ENCODE measurements at places on chromosomes 13 and 19.
A peak's percentile ranks its signal among the peaks of the same experiment; 100 is the strongest.

DNA sequence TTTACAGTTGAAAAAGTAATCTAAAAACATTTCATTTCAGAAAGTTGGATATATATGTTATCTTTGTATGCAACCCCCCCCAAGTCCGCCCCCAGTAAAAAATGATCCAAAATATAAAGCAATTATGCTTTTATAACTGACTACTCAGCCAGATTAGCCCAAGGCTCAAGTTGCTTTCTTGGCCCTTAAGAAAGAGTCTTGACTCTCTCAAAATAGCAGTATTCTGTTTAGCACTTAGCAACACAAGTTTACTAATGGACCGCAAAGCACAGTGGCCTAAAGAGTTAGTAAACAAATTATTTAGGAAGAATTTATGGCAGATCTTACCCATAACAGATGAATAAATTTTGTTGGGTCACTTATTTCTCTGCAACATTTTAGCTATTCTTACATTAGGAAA, 86.9 kb downstream of the ELF1 start:
- DNase-seq = no peak

- DNase-seq = no peak
Observed at GRCh38 chr19:48641850-48642249, 4.1 kb downstream of the CA11 start.

GRCh38 chr19:8240274-8241229, 31.4 kb downstream of the CERS4 start:
- DNase-seq = peak; percentile 22

- DNase-seq = no peak
Observed at GRCh38 chr13:111924678-111925075, 142.3 kb upstream of the SOX1 start.

DNA sequence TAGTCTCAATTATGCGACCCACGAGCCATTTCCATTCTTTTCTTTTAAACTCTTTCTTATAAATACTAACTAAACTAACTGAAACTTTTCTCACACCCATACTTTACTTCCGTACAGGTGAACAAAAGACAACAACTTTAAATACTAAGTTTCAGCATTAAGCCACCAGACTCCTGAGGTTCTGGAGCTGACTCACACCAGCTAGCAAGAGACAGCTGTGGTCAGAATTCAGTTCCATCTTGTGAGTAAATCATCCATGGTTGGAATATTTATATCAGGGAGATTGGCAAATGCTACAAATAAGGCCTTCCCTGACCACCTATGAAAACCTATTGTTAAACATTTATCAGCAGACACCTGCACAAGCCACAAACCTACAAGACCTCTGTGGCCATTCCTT, 897.0 kb downstream of the EFNB2 start:
- no peak for DNase-seq

- DNase-seq = no peak
Observed at GRCh38 chr19:49514151-49514550, 1.7 kb downstream of the FCGRT start.

- DNase-seq = no peak
Observed at GRCh38 chr13:35475960-35476943, at the start of gene MAB21L1. TSS of gene MAB21L1 (minus strand) at chr13:35476689. CDS start at chr13:35476138, 551 bp downstream.

- no peak for DNase-seq
Observed at GRCh38 chr13:99896369-99897075, 75.0 kb downstream of the ZIC5 start.

DNA sequence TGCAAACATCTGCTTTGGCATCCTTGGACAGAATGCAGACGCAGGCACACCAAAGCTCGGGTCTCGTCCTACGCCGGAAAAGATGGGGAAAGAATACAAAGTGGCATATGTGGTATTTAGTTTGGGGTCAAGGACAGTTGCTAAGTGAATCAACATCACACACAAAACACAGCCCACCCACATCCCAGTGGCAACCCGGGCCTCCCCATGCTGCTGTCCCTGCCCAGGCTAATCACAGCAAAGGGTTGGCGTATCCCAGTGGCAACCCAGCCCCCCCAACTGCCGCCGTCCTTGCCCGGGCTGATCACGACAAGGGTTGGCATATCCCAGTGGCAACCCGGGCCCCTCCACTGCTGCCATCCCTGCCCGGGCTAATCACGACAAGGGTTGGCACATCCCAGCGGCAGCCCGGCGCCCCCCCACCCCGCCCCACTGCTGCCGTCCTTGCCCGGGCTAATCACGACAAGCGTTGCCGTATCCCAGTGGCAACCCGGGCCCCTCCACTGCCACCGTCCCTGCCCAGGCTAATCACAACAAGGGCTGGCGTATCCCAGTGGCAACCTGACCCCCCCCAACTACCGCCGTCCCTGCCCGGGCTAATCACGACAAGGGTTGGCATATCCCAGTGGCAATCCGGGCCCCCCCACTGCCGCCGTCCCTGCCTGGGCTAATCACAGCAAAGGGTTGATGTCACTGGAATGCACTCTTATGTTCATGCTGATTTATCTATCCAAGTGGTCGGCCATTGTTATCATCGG, 167.8 kb upstream of the SOX1 start:
- no peak for DNase-seq

DNA sequence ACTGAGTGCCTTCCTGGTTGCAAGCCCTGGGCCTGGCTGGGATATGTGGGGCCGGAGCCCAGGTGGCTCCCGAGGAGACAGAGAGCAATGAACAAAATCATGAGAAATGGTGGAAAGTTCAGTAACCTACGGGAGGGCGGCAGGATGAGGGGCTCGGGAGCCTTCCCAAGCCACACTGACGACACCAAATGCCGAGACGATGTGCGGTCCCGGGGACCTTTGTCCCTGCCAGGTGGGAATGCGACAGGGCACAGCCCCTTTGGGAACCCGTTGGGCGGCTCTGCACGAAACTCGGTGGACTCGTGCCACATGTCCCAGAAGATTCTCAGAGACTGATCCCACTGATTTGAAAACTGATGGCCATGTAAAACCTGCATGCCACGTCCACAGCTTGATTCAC, 11.7 kb upstream of the ZNF14 start:
- no peak for DNase-seq

- DNase-seq = peak; percentile 95
Observed at GRCh38 chr19:18542941-18543813, at the start of gene FKBP8. TSS of gene FKBP8 (minus strand) at chr19:18543573. CDS start at chr19:18541970, 1,603 bp downstream.

DNA sequence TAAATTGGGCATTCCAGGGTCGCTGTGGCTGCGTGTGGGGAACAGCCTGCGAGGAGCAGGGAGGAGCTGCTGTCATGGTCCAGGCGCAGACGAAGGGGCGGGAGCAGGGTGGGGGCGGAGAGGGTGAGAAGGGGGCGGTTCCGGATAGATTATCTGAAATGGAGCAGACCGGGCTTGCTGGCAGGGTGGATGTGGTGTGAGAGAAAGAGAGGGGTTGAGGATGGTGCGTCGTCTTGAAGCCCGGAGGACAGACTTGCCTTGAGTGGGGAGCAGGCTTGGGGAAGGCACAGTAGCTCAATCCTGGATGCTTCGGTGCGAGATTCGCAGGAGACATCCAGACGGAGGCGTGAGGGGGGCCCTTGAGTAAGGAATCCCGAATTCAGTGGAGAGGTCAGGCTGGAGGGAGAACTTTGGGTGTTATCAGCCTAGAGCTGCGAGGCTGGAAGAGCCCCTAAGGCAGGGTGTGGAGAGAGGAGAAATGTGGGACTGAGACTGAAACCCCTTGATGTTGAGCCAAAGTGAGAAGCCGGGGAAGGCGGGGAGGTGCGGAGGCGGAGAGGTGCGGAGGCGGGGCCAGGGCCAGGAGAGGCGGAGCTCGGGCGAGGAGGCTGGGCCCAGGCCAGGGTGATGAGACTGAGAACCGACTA, 40.6 kb downstream of the DPF1 start:
- DNase-seq = no peak

DNA sequence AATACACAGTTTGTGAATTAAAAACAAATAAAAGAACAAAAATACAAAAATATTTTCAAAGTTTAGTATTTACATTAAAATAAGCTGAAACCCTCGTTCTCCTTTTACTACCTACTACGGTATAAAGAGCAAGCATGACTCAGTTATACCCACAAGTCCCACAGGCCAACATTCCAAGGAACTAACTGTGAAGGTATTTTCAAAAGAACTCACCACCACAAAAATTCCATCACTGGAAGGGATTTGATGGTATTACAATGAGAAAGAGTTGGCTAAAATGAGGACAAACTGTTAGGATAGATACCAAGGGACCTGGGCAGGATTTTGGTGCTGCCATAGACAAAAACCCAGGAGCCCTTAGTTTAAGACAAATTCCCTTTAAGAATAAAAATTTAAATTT, 122.7 kb downstream of the TBC1D4 start:
- DNase-seq = no peak

GRCh38 chr19:50922317-50922853, 11.2 kb upstream of the KLK4 start:
- peak; percentile 85 for DNase-seq

- no peak for DNase-seq
Observed at GRCh38 chr13:40798380-40798779, 9.0 kb downstream of the SLC25A15 start.

DNA sequence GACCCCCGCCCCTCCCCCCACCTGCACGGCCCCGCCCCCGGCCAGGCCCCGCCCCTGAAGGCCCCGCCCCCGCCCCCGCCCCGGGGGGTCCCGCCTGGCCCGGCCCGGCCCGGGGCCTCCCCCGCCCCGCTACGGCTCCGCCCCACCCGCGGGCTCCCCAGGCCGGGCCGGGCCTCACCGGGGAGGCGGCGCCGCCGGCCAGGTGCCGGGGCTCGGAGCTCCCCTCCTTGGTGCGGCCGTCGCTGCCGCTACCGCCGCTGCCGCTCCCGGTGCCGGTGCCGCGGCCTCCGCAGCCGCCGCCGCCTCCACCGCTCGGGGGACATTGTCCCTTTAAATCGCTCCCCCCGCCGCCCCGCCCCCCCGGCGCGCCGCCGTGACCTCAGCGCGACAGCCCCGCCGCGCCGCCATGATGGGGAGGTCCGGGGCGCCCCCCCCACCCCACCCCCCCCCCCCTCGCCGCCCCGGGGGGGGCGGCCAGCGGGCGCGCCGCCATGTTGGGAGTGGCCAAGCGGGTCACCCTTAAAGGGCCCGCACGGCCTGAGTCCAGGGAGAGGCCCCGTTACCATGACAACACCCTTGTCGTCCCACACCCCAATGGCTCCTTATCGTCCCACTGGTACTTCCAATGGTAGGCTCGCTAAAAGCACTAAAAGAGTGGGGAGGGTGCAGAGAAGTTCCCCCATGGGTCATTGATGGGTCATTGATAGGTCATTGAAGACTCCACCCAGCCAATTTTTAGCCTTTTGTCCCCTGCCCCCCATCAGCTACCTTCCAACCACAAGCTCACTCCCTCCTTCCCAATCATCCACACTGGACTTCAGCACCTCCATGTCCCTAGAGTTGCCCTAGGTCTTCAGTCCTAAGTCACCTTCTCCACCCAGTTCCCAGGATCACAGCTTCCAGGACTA, at the start of gene WIZ:
TSS of gene WIZ (minus strand) at position 337 of the 908 bp plus-strand sequence. CDS start 1,649 bp downstream, outside the sequence.
- DNase-seq = peak; percentile 84

- no peak for DNase-seq
Observed at GRCh38 chr19:18202778-18203407, 949 bp downstream of the RAB3A start.

DNA sequence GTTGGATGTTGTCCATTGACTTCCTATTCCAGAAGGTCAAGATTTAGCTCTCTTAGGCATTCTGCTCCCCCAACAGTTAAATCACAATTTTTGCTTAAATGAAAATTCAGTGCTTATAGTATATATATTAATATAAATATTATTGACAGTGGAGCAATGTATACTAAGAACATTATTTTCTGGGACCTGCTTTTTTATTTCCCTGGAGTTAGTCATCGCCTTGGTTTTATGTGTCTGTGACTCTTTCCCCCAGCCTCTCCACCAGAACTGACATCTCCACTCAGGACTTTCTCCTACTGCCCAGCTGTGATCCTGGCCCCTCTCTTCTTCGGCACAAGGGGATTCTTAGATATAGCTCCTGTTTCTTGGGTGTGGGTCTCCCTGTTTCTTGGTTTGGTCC, 10.2 kb upstream of the MATK start:
- DNase-seq = no peak

DNA sequence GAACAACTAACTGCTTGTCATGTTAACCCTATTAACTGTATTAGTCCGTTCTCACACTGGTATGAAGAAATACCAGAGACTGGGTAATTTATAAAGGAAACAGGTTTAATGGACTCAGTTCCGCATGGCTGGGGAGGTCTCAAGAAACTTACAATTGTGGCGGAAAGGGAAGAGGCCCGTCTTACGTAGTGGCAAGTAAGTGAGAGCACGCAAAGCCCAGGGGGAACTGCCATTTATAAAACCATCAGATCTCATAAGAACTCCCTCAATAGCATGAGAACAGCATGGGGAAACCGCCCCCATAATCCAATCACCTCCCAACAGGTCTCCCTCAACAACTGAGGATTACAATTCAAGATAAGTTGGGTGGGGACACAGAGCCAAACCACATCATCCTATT, 34.7 kb downstream of the PHF11 start:
- no peak for DNase-seq

- DNase-seq = no peak
Observed at GRCh38 chr13:47457626-47458025, 543.4 kb downstream of the SUCLA2 start.

GRCh38 chr13:38346764-38347163, 2.9 kb upstream of the UFM1 start:
- DNase-seq = no peak

- no peak for DNase-seq
Observed at GRCh38 chr19:14404312-14404711, 14.8 kb downstream of the DDX39A start.

GRCh38 chr13:111632906-111633305, 312.5 kb downstream of the TEX29 start:
- no peak for DNase-seq

- DNase-seq = no peak
Observed at GRCh38 chr13:91078093-91078679, 269.3 kb upstream of the MIR17HG start.

- DNase-seq = no peak
Observed at GRCh38 chr13:30872685-30873461, 33.2 kb upstream of the MEDAG start.
